Femur (tissue), 1 donor: ENCODE measurements at places on chromosomes 2 and 18.
A peak's percentile ranks its signal among the peaks of the same experiment; 100 is the strongest.

GRCh38 chr18:57916684-57917083 is 113.6 kb upstream of the ATP8B1 start:
- DNase-seq, result no peak

- DNase-seq, result peak; percentile 71
Measured at GRCh38 chr18:79405781-79406575, 10.2 kb downstream of the NFATC1 start.

GRCh38 chr2:95344215-95344583 is 47.1 kb downstream of the KCNIP3 start:
- peak; percentile 10 for DNase-seq

- DNase-seq, result no peak
Measured at GRCh38 chr18:58539659-58540380, 89.1 kb downstream of the ALPK2 start.

GRCh38 chr2:238420442-238420841 is 6.3 kb upstream of the ASB1 start:
- DNase-seq, result no peak

DNA sequence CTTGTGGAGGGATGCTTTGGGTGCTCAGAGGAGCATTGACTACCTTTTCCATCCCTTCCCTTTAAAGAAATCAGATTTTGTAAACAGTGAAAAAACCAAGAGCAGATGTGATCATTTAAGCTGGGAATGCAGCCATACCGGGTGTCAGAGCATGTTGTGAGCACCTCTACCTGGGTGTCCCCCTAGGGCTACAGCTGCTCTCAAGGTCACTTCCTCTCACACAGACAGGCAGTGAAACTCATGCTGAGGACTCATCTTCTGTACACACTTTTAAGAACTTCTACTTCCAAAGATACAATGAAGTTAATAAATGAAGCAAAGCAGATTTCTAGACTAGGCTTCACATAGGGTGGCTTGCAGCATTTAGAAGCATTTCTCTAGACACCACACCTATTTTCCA is 48.4 kb upstream of the FRZB start:
- DNase-seq, result no peak

GRCh38 chr2:196131949-196132925 is 39.1 kb downstream of the STK17B start:
- DNase-seq, result no peak
